ENCODE measurements at places on chromosomes 3 and 15. TPM values are rescaled to one million over a fixed set of nuclear protein-coding genes. Genes with fewer than 3 reads are reported as not detected.

TICRR gene
- polyA plus RNA-seq = 0.04 TPM

GPR156 gene
- polyA plus RNA-seq = 0.05 TPM

CRABP1 gene
- polyA plus RNA-seq = not detected

ZDHHC3 gene
- 15.9 TPM for polyA plus RNA-seq

WDR49 gene
- polyA plus RNA-seq = 0.11 TPM

DNA sequence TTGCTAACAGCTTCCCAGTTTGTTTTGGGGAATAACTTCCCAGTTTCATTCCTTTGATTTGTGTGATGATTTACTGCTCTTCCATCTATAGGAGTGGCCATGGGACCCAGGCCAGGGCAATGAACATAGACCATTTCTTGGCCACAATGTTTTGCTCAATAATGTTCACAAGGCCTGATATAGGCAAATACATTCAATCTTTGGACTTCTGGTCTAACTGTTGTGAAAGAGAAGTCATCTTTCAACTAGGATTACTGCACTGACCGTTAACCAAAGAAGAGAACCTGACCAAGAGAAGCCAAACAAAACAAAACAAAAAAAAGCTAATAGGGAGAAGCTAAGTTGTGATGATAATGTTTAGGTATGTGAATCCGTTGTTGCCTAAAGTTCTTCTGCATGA is 221.8 kb upstream of the SUCLG2 start:
- H3K27ac ChIP-seq = no peak overlapping the region
- peaks cover 11% of the 10 kb centered on the region for H3K4me1 ChIP-seq
- DNase-seq = no peak

Measured in pancreas (tissue), 10 donors.